ENCODE measurements at places on chromosomes 11 and 22. TPM values are rescaled to one million over a fixed set of nuclear protein-coding genes. Genes with fewer than 3 reads are reported as not detected.

TPH1 gene
- total RNA-seq = 0.55 TPM

FIBIN gene
- total RNA-seq = 2.6 TPM

DNA sequence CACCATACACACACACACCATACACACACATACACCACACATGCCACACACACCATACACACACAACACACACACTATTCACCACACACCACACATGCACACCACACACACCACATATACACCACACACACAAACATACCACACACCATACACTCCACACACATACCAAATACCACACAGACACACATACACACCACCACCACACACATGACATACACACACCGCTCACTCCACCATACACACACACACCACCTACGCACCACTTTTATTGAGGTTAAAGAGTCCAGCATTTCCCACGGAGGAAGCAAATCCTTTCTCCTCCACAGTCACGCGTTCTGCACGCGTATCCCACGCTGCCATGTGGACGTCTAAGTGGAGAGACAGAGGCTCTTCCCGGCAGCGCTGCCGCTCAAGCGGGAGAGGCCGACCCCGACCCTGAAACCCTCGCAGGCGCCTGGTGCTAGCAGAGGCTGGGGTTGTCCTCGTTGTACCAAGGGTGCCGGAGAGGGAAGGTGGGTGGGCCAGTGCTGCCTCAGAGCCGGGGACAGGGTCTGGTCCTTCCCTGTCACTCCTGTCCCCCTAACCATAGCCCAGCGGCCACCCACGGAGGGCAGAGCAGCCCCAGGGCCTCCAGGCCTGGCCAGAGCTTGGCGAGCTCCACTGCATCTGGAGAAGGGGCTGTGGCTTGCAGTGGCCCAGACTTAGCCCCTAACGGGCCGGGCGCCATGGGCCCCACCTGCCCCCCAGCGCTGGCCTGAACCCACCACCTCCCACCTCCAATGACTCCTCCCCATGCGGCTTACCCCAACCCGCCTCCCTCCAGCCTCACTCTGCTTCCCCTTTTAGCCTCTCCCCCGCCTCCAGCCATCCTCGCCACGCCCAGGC is 1495.0 kb downstream of the BRD1 start:
- peak; percentile 69 for DNase-seq

DNA sequence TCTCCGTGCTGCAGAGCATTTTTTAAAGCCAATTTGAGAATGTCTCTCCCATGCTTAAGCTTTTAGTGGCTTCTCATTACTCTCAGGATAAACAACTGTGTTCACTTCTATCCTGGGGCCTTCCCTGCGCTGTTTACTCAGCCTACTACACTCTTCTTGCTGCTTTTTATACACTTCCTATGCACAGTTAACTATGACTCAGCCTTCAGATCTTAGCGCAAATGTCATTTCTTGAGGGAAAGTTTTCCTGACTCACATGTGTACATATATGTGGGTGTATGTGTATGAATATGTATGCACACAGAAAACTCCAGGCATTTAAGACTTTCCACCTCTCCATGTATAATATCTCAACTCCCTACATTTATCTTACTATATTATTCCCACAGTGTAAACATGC is 9.8 kb downstream of the THAP12 start:
- DNase-seq = no peak

DNA sequence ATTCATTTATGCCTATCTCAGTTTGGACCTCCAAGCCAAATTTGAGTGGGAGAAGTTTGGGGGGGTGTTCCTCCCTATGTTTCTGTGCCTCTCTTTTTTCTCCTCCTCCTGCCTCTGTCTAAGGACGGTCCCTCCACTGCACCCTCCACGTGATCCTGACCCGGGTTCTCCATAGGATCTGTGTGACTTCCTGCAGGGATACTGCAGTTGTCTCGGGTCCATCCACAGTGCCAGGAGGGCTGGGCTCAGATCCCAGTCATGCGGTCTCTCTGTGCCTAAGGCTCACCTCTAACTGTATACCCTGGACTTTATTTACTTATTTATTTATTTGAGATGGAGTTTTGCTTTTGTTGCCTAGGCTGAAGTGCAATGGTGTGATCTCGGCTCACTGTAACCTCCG is 1354.5 kb downstream of the BRD1 start:
- DNase-seq = no peak

DNA sequence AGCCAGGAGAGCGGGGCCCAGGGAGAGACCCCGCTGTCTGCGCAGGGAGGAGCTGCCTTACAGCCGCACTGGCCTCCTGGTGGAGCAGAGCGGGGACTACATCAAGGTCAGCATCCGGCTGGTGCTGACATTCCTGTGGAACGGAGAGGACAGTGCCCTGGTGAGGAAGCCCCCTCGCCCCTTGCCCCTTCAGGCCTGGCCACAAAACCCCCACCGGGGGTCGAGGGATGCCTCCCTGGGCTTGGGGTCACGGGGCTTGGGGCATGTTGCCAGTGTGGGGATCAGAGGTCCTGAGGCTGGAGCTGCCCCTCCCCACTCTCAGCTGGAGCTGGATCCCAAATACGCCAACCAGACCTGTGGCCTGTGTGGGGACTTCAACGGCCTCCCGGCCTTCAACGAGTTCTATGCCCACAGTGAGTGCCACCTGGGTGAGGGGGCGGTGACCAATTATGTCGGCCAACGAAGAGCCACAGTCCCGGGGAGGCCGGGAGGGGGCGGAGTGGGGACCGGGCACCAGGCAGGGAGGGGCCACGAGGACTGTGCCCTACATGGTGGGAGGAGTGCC is 4.2 kb downstream of the MUC5B start:
- peak; percentile 86 for DNase-seq

MMP8 gene
- total RNA-seq = 2.6 TPM

DNA sequence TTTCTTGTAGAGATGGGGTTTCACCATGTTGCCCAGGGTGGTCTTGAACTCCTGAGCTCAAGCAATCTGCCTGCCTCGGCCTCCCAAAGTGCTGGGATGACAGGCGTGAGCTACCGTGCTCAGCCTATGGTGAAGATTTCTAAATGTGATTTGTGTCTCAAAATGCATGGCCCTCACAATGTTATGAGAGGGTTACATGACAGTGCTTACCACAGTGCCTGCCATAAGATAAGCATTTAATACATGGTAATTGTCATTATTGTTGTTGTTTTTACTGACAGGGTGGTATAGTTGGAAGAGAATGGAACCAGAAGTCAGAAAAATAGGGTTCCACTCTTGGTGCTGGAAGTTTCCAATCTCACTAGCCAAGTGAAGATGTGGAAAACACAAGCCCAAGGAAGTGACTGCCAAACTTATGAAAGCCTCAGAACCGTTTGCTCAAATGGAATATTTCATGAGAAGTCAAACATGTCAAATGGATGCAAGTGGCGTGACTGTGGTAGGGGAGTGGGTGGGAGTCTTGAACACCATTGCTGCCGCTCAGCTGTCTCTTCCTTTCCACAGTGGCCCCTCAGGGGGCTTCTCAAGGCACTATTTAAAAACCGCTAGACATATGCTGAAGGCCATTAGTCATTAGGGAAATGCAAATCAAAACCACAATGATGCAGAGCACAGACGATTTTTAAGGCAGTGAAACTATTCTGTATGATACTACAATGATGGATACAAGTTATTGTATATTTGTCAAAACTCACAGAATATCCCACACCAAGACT is 29.1 kb upstream of the LMO2 start:
- no peak for DNase-seq

DNA sequence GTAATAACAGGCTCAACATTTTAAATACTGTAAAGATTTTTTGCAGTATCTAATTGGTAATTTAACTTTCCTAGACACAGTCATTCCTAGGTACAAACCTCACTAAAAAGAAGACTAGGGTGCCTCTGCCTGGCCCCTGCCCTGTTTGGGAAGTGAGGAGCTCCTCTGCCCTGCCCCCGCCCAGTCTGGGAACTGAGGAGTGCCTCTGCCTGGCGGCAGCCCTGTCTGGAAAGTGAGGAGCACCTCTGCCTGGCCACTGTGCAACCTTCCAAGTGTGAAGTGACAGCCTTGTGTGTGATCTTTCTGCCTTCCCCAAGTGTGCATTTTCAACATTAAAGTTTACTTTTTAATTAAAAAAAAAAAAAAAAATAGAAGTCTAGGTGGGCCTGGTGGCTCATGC is 4.2 kb downstream of the CHORDC1 start:
- no peak for DNase-seq

GLB1L3 gene
- total RNA-seq = not detected

SLC39A13 gene
- 49.7 TPM for total RNA-seq

GRCh38 chr11:103903621-103904323 is 132.7 kb upstream of the DDI1 start:
- no peak for DNase-seq

- DNase-seq = no peak
Observed at GRCh38 chr11:104858882-104859775, 39.1 kb downstream of the CASP12 start.

GRCh38 chr11:35017528-35018342 is 101.3 kb downstream of the PDHX start:
- DNase-seq = no peak

DNA sequence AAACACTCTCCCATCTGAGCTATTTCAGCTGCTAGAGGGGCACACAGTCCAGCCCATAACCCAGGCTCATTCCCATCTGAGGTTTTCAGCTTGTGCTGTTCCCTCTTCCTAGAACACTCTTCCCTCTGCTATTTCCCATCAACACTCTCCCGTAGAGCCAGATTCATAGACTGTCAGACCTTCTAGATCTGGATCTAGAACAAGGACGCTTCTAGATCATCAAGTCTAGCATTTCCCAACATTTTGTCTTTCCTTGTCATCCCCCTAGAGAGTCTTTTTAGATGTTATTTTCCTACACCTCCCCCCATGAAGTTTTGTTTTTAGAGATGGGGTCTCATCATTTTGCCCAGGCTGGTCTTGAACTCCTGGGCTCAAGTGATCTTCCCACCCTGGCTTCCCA is 13.4 kb downstream of the CRYBA4 start:
- no peak for DNase-seq

CEND1 gene
- total RNA-seq = not detected

GRCh38 chr11:33072465-33072864 is 33.1 kb downstream of the TCP11L1 start:
- DNase-seq = no peak

DNA sequence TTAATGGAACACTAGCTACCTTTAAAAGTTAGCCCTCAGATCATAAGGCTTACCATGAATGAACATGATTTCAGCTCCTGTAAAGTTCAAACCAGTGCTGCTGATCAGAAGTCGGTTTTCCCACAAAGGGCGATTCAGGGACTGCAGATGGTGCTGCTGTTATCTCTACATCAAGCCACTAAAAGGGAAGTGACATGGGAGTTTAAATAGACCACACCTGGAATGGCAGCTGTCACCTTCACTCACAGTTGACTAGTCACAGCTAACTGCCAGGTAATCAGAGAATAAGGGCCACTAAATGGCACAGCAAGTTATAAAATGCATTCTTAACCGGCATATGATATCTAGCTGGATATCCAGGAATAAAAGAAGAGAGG is 581.1 kb upstream of the ARHGAP42 start:
- DNase-seq = no peak

GRCh38 chr11:84740050-84740449 is 887.1 kb downstream of the DLG2 start:
- no peak for DNase-seq

ENTHD1 gene
- total RNA-seq = not detected

GRCh38 chr22:22185217-22185616 is 59.4 kb upstream of the VPREB1 start:
- no peak for DNase-seq

KCNK7 gene
- total RNA-seq = 1.5 TPM

DNA sequence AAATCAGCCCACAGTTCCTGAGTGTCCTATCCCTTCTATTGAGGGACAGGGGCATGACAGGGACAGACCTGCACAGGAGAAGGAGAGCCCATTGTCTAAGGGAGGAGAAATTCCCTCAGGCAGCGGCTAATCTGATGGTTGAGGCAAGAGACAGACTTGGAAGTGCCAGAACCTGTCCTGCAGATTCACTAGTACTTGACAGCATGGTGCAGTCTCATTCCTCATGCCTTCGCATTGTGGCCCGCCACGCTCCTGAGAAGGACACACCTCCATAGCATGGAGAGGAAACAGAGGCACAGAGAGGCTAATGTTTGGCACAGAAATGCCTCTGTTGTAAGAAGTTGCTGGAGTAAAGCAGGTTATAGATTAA is 3.2 kb downstream of the P2RY6 start:
- no peak for DNase-seq

DNA sequence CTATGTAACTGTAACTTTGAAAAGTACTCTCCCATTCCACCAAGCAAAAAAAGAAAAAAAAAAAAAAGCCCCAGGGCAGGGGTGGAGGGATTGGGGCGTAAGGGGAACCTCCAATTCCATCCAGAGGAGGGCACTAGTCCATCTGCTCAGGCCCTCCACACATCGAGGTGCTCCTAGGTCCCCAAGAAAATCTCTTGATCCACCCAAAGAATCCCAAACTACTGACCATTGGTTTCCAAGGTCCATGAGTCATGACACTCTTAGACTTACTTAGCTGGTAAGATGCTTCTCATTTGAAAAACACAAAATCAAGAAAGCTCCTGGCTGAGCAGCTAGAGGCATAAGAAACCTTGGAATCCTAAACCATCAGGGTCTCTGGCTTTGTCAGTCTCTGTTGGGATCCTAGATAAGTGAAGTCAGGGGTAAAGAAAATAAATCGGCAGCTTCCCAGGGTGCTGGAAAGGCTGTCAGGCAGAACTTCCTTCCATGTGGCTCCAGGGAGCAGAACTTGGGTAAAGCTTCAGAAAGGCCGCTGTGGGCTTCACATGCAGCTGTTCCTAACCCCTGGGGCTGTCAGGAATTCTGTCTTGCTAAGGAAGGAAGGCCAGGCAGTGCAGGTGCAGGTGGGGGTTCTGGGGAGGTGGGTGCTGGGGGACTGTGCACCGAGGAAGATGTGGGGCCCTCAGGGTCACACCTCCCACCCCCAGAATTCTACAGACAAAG is 49.4 kb upstream of the ADA2 start:
- no peak for DNase-seq

GRCh38 chr11:76837696-76838677 is 22.7 kb upstream of the ACER3 start:
- DNase-seq = no peak

DNA sequence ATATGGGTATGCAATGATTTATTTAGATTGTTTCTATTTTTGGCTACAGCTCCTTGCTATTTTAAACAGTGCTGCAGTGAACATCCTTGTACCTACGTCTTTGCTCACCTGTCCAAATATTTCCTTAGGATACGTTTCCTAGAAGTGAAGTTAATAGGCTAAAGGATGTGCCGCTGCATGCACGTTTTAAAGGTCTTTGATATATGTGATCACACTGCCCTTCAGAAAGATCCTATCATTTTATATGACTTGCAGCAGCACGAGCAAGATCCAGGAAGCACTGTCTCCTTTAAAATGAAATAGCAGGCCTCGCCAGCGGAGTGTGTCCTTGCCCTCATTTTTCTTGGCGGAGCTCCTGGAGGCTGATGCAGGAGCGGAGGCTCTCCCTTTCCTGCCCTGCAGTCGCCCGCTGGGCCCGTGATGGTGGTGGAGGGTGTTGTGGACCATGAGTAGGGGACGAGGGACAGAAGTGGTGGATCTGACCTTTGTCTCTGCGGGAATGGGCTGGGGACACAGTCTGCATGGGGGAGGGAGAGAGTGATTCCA is 19.4 kb downstream of the RPS6KA4 start:
- DNase-seq = no peak

CHRM1 gene
- not detected for total RNA-seq

- DNase-seq = peak; percentile 75
Observed at GRCh38 chr22:49748514-49748913, 79.2 kb downstream of the BRD1 start.

NPTXR gene
- 5.5 TPM for total RNA-seq
